ENCODE measurements at places on chromosomes 7 and 10.

DNA sequence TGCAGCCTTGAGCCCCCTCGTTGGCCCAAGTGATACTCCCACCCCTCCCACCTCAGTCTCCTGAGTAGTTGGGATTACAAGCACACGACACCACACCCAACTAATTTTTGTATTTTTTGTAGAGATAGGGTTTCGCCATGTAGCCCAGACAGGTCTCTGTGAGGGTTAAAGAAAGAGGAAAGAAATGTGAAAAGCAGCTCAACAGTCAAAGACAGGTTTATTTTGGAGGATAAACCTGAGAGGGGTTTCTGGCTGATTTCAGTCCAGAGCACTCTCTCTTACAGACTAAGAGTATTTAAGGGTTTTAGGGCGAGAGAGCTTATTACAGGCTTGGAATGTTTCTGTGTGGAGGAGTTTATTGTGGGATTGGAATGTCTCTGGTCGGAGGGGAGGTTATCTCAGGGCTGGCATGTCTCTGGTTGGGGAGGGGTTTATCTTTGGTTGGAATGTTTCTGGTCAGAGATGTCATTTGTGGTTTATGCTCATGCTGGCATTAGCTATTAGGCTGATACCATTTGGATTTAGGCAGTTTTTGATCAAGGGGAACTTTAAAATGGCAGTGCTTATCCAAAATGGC is 26.1 kb upstream of the SNX10 start:
- no peak for DNase-seq

DNA sequence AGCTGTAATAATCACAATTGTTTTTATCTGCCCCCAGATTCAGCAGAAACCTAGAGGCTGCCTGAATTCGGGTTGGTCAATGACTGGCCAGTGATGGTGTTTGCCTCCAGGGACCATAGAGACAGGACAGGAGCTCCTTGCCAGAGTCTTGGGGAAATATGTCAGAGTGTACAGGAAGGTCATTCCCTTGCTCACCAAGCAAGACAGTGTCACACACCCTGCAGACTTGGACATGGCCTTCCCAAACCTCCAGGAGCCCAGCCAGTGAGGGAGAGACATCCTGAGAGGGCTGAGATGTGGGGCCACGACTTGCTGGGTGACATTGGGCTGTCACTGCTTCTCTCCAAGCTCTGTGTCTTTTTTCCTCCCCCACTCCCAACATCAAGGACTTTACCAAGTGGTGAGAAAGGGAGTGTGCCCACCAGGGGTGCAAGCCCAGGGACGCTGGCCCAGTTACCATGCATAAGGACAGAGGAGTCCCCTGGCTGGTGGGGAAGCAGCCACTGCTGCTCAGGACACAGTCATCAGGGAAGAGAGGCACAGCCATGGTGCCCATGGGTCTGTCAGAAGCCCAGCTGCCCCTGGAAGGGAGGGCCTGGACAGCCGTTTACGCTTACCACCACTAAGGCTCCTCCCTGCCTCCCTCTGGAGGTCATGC is 25.3 kb upstream of the C10orf53 start:
- DNase-seq: peak; percentile 35

- no peak for DNase-seq
Observed at GRCh38 chr7:110621289-110621688, 469.6 kb upstream of the LRRN3 start.

- DNase-seq: peak; percentile 24
Observed at GRCh38 chr10:43922335-43923280, 273.9 kb upstream of the ZNF32 start.

DNA sequence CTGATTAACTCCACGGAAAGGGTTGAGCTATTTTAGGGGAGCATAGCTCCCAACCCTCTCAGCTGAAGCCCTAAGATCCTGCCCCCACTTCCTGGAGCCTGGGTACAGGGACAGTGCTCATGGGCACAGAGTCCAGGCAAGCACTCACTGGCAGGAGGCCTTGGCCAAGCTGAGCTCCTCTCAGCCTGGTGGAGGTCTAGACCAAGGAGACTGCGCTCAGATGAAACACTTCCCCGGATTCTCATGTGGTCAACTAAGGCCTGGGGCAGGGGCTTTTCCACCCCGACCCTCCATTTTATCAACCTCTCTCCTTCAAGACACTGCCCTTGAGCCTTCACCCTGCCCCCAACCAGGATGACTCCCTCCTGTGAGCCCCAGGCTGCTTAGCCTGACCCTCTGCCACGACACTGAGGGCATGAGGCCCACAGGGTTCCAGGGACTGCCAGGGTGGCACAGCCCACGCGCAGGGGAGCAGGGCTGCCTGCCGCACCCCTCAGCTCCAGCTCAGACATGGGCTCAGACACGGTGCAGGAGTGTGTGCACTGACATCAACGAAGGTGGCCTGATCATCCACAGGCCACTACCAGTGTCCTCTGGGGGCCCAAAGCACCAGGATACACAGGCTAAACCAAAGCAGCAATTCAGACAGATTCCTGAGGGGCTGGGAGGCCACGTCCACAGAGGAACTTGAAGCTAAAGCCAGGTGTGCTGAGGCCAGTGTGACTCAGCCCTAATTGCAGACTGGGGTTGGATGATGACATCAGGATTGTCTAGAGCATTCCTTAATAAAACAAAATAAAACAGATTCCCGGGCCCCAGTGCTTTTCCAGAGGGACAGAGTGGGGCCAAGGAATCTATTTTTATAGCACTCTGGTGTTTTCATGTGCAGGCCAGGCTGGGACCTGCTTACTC is 18.8 kb downstream of the CHAT start:
- DNase-seq: peak; percentile 90

GRCh38 chr10:79027147-79028055 is 41.4 kb upstream of the ZMIZ1 start:
- no peak for DNase-seq
